Right hindlimb (tissue), 1 donor: ENCODE measurements at places on chromosomes 6 and 20.

DNA sequence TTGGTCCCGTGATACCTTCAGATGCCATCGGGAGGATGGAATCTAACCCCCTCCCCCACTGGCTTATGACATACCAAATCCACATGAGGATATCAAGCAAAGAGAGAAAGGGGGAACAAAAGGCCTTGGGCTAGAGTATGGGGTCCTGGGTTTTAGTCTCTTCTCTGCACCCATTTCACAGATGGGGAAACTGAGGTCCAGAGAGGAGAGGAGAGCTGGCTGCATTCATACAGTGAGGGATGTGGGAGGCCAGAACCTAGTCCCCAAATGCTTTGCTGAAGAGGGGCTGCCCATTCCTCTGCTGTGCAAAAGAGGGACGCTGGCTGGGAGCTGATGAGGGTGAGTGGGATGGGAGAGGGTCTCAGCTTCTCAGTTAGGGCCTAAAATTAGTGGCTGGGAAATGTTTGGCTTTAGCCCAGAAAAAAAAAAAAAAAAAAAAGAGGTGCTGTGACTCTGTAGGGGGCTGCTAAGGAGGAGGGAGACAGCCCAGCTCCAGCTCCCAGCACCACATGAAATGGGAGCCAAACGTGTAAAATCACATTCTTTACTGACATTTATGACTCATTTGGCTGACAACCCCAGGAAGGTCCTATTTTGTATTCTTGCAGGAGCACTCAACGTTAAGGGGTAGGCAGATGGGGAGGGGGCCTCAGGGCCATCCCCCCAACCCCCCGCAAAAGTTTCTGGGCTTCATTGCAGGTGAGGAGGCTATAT is 11.9 kb downstream of the XKR7 start:
- DNase-seq: no peak

- peak; percentile 44 for DNase-seq
These were observed 214.8 kb upstream of the MMS22L start for GRCh38 chr6:97497713-97498331.

DNA sequence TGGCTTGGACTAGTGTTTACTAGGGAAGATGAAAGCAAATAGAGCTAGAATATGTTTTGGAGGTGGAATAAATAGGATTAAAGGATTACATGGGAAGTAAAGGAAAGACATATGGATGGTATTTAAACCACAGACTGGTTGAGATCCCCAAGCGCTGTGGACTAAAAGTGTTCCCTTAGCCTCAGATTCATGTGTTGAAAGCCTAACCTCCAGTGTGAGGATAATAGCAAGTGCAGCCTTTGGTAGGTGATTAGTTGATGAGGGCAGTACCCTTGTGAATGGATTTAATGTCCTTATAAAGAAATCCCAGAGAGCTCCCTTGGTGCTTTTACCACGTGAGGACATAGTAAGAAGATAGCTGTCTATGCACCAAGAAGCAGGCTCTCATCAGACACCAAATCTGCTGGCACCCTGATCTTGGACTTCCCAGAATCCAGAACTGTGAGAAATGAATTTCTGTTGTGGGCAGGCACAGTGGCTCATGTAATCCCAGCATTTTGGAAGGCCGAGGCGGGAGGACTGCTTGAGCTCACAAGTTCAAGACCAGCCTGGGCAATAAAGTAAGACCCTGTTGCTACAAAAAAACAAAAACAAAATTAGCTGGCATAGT is 57.3 kb upstream of the MCM9 start:
- DNase-seq: no peak

DNA sequence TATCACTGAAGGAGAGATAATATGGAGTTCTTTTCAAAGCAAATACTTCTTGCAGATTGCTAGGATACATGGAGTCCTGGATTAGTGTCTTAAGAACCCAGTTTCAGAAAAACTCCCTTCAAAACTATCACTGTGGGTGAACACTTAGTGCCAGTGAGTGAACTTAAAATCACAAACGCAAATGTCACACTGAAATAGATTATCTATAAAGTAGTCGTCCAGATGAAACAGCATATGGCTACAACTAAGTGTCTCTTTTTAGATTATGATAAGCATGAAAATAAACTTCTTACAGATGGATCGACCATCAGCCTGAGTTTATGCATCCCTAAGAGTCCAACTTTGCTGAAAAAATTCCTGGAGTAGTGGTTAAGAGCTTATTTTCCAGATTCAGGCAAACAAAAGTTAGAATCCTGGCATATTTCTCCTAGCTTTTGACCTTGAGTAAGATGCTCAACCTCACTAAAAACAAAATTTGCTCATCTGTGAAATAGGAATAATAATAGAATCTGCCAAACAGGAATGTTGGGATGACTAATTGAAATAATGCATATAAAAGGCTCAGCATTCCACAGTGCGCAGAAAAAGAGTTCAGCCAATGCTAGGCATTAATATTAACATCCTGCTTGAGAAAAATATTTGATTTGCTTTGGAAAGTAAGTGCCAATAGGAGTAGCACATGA is 70.4 kb downstream of the DOK5 start:
- DNase-seq: no peak

GRCh38 chr6:75199889-75200288 is 6.0 kb downstream of the COL12A1 start:
- no peak for DNase-seq

GRCh38 chr6:40037271-40037670 is 103.0 kb upstream of the MOCS1 start:
- DNase-seq: no peak

DNA sequence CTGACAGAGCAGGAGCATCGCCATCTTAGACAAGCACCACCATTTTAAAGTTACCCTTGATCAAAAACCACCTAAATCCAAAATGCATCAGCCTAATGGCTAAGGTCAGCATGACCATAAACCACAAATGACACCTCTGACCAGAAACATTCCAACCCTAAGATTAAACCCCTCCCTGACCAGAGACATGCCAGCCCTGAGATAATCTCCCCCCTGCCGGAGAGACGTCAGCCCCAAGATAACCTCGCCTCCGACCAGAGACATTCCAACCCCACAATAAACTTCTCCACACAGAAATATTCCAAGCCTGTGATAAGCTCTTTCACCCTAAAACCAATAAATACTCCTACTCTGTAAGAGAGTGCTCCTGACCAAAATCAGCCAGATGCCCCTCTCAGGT is 53.5 kb downstream of the PXDC1 start:
- DNase-seq: no peak

- DNase-seq: no peak
These were observed 29.4 kb downstream of the PFDN4 start for GRCh38 chr20:54237116-54237943.

- DNase-seq: no peak
These were observed 70.5 kb upstream of the NKAIN2 start for GRCh38 chr6:123733180-123733579.

GRCh38 chr20:34538671-34539123 is 19.8 kb upstream of the MAP1LC3A start:
- no peak for DNase-seq

DNA sequence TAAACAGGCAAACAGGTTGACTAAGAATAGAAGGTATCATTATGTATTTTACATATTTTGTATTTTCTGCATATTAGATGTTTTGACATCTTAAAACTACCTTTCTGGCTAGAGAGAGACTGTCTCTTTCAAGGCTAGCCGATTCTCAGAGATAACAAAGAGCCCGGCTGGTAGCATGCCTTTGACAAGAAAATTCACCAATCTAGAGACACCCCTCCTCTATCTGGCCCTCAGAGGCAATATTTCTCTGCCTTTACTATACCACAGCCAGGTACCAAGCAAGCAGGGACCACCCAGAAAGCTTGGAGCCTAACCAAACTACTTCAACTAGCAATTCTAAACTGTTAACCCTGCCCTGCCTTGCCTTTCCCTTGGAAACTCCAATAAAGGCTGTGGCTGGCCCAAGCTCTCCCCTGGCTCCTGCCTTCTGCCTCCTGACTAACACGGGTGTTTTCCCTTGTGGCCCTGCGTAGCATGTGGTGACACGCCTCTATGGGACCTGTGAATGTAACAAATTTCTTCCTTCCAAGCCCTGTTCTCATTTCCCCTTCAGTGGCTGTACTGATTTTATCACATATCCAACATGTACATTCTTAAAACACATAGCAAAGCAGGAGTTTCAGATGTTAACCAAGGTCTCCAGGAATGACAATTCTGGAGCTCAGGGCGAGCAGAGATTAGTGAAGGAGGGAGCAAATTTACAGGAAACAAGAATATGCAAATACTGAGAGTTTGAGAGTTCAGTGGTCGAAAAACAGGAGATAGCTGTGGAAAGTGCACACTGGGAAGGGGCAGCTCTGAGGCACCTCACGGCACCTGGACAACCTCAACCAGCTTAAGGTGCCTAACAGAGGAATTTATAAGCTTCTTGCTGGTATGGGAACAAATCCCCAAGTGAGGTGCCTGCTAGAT is 120.8 kb downstream of the BACH2 start:
- DNase-seq: no peak

- no peak for DNase-seq
These were observed 19.2 kb downstream of the CAPN11 start for GRCh38 chr6:44177691-44178423.

GRCh38 chr6:137309078-137309762 is 90.0 kb upstream of the IFNGR1 start:
- DNase-seq: peak; percentile 63

GRCh38 chr6:12039540-12040459 is 27.7 kb downstream of the HIVEP1 start:
- DNase-seq: no peak

DNA sequence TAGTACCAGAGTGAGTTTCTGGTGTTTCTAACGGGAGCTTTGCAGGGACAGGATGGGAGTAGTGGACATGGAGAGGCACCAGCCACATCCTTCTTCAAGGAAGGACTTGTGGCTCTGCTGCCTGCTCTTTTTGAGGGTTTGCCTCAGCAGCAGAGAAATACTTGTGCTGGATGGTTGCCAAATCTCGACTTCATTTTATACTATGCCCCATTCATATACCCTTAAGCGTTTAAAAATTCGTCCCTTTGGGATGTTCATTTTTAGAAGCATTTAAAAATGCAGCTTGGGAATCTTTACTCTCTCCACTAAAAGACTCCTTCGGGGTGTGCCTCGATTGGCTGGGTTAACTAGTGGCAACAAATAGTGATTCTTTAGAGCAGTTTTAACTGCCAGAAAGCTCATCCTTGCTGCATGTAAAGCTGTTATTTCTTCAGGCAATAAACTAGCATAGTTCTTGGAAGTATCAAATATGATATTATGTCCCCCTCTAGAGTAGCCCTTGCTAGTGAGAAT is 126.5 kb upstream of the B3GAT2 start:
- no peak for DNase-seq

DNA sequence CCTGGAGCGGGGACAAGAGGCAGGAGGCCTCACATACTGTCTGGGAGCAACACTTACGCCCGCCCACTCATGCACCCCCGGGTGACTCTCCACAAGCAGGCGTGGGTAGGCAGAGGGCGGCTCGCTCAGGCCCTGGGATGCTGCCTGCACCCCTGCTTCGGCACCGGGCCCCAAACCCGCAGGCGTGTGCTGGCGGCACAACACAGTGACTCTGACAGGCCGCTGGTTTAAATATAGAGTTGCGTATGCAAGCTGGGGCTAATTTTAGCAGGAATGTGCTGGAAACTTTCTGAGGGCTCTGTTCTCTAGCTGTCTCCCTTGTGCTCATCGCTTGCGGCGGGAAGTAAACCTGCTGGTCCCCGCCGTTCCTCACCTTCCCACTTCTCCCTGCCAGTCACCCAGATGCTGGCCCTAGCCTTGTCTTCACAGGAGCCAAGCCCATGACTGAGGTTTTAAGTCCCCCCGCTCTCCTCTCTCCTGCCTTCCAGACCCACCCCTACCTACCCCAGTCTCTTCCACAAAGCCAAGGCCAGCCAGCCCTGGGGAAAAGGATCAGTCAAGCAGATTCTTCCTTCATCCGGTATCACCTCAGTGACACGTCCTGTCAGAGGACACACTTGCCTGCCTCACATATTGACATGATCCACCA is 94.5 kb upstream of the FOXP4 start:
- DNase-seq: peak; percentile 85

DNA sequence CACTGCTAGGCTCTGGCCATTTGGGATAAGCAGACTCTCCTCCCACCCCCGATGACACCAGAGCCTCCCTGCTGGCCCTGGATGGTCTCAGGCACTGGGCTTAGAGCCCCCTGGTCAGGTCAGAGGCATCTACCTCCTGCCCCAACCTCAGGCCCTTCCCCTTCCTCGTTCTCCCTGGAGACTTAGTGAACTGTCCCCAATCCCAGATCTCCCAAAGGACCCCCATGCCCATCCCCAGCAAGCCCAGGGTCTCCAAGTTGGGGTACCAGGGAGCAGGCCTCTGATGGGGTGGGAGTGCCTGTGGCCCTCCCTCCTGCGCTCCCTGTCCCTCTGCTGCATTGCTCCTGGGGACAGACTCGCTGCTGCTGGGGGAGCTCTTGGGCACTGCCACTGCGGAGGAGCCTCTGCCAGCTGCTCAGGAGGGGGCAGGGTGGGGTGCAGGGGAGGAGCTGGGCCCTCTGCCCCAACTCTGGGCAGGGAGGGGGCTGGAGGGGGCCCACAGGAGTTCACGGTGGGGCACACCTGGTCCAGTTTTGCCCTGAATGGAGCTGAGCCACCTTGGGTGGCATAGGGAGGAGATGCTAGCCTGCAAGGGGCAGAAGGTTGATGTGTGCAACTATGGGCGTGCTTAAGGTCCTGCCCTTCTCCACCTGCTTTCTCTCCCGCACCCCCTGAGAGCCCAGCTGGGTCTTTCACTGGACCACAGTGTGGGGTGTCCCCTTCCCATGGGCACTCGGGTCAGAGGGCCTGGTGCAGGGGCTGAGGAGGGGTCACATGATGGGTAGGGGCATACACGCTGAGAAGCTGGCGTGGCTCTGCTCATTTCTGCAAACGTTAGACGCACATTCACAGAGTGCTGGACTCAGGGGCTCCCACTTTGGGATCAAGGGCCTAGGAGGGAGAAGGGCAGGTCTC is 40.4 kb downstream of the SPDEF start:
- DNase-seq: no peak

DNA sequence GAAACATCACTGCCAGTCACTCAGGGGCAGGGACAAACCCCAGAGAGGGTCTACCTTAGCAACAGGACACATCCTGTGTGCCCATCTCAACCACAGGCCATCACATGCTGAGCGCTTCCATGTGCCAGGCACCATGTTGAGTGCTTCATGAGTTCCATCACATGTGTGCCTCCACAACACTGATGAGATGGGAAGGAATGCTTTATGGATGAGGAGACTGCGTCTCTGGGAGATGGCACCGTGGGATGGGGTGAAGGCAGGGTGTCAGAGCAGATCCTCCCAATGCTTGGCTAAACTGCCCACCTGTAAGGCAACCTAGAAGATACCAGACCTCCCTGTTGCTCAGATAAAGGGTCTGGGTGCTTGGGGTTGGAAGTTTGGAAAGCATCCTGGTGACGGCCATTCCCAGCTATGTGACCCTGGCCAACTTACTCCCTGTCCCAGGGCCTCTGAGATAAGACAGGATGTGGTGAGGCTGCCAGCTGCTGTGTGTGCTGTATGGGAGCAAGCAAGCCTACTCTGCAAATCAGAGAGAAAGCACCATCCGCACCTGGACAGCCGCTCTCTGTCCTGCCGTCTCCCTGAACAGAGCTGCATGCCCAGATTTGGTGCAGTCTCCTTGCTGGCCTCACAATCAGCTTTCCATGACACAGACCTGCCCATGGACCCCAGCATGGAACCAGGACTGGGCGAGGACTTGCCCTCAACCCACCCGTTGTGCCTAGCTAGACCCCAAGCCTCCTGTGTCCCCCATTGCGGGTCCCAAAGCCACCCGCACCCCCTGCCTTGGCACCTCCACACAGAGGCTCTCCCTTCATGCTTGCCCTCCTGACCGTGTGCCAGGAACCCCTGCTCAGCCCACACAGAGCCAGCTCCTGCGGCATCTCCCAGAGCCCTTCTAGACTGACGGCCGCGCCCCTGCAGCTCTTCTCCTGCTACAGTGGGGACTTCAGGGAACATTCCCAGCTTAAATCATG is 143.7 kb downstream of the SYNDIG1 start:
- DNase-seq: no peak

- DNase-seq: no peak
These were observed 65.1 kb downstream of the CGA start for GRCh38 chr6:87029711-87030314.
